Vagina (tissue), 2 donors: ENCODE measurements at places on chromosomes 4 and X. TPM values are rescaled to one million over a fixed set of nuclear protein-coding genes. Genes with fewer than 3 reads are reported as not detected.

GRCh38 chr4:128853741-128854140 lies 44.2 kb downstream of the JADE1 start:
- DNase-seq: no peak

DNA sequence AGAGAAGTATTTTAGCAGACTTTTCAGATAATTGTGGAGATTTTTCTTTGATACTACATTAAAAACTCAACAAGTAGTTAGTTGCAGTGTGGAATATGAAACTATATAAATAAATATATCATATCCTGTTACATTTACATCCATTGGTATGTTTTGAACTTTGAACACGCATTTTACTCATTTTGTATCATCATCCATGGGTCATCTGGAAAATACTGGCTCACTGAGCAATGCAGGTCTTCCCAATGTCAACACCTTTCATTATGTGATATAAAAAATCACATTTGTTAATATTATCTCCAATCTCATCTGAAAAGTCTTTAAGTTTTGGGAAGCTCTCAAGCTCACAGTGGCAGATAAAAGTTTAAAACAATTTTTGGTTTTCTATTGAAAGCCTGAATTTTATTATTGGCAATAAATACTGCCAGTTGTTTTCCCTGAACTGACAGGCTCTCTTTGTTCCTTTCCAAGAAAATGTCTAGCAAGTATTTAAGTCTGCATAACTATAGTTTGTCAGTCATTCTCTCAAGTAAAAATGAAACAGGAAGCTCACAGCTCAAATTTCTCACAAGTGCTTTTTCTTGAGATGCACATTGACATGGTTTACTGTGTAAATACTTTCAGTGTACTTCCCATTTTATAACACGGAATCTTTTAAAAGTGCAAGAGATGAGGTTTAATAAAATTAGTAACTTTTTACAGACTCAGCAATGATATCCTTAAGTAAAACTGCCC lies 183.5 kb upstream of the GPC4 start:
- DNase-seq: no peak

DNA sequence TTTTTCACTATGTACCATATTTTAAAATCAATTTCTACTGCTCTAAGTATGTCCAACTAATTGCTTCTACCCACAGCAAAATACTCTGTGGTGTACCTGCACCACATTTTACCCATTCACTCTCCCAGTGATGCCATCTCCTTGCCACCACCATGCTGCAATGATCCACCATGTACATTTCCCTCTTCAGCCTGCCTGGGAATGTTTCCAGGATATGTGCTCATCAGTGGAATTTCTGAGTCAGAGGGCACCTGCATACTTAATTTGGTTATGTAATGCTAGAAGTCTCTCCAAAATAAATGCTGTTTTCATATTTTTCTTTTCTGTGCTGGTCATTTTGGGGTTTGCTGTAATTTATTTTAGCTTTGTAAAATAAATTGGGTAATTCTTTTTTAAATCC lies 33.2 kb upstream of the OCIAD2 start:
- no peak for DNase-seq

DNA sequence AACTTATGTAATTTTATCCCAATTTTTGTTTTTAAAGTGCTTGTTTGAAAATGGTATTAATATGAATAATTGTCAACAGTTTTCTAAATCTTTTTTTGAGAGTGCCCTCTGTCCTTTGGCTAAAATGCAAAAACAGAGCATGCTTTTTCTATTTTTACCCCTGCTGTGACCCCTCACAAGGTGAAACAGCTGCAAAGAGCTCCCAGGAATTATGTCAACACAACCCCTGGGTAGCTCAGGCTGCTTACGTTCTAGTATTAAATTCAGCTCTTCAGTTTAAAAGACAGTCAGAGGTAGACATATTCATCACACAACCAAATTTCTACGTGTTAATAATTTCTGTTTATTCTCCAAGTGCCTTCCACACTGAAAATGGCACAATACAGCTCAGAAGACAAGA lies 367.5 kb downstream of the PRDM5 start:
- no peak for DNase-seq

- no peak for DNase-seq
These were observed 3.8 kb upstream of the ZIC3 start for GRCh38 chrX:137562096-137562495.

MAGEA1 gene
- total RNA-seq: not detected

BCORL1 gene
- total RNA-seq: 6.1 TPM
